ENCODE measurements at places on chromosomes 12 and 14. TPM values are rescaled to one million over a fixed set of nuclear protein-coding genes. Genes with fewer than 3 reads are reported as not detected.

- DNase-seq, result no peak
Observed at GRCh38 chr12:81081726-81082125, 3.8 kb downstream of the ACSS3 start.

FAM186B gene
- total RNA-seq, result under 0.01 TPM

EML5 gene
- 0.86 TPM for total RNA-seq

DNA sequence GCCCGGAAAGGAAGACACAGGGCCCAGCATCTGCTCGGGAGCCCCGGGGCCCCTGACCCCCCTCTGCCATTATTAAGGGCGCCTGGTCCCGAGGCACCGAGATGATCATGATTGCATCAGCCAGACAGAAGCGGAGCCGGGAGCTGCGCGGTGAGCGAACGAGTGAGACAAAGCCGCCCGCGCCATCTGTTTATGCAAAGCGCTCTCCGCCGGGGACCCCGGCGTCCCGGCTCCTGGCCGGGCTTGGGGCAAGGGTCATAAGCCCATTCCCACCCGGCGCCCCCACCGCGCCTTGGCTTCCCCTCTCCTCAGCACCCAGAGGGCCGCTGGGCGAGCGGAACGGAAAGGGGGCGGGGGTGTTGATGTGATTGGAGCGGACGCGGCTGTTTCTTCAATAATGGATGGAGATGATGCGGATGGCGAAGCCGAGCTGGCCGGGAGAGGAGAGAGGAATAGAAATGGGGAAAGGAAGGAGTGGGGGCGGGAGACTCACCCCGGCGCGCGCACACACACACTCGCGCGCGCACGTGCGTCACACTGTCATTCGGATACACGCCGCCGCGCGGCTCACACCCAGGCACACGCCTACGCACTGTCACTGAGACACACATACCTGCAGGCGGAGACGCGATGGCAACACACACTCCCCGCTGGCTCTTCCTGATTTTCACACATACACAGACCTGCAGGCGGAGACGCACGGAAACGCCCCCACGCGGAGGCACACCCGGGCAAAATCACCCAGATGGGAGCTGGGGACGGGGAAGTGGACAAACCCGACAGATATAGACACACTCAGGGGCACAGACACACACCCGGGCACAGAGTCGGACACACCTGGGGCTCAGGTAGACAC lies 10.7 kb downstream of the STAC3 start:
- DNase-seq, result peak; percentile 66

GRCh38 chr12:7269273-7269672 lies 34.6 kb upstream of the ACSM4 start:
- DNase-seq, result no peak

KLRF1 gene
- total RNA-seq, result 0.32 TPM

NUMB gene
- 35.4 TPM for total RNA-seq

GRCh38 chr12:79559591-79559990 lies 131.2 kb downstream of the PAWR start:
- DNase-seq, result no peak

DNA sequence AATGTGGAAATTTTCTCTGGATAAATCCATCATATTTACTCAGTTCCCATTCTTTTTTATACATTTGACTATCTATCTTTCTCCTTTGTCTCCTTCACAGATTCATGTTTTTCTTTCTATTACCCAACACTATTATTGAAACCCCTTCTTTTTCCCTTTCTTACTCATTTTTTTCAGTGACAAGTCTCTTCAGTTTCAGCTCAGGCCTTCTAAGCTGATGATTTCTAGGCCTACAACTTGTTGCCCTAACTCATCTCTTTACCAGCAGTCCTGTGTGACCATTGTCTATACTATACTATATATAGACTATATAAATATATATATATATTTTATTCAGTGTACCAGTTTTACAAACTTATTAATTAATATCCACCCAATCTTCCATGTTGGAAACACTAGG lies 31.8 kb downstream of the SLC16A7 start:
- no peak for DNase-seq

SGPP1 gene
- total RNA-seq, result 27.4 TPM

MYH7 gene
- total RNA-seq, result not detected

- peak; percentile 60 for DNase-seq
Observed at GRCh38 chr12:102567031-102567985, 86.9 kb upstream of the IGF1 start.

PRH1 gene
- 30.2 TPM for total RNA-seq

CLEC4E gene
- total RNA-seq, result not detected

DNA sequence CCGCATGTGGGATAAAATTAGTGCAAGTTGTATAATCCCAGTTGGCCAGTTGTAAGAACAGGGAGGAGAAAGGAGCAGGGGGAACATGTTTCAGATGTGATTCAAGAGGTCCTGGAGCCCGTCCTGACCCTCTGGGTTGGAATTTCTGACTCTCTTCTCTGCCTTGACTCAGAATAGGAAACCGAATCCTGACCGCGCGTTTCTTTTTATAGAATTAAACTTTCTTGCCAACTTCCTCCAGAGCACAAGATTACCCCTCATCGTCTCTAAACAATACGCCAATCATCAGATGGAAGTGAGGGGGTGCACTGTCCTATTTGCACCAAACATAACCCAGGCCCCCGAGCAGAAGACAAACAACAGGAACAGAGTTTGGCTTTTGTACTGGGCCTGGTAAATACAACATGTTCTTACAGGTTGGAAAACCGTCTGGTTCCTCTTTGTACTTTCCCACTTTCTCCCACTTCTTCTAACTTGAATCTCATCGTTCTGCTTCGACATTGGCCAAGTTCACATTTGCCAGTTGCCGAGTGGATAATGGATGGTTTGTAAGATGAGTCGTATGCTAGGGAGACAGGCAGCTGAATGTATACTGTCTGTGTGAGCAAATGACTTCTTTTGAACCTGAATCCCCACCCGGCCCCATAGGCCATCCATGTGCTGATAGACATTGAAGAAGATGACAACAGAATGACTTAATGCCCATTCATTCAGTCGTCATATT lies 42.6 kb upstream of the MED13L start:
- DNase-seq, result peak; percentile 80

- DNase-seq, result no peak
Observed at GRCh38 chr14:20546877-20547276, 14.0 kb downstream of the RNASE9 start.

GRCh38 chr14:72715850-72716228 lies 178.1 kb downstream of the DPF3 start:
- DNase-seq, result no peak

RDH11 gene
- 212 TPM for total RNA-seq

- DNase-seq, result peak; percentile 7
Observed at GRCh38 chr12:123671876-123672275, 963 bp downstream of the TCTN2 start.

DNA sequence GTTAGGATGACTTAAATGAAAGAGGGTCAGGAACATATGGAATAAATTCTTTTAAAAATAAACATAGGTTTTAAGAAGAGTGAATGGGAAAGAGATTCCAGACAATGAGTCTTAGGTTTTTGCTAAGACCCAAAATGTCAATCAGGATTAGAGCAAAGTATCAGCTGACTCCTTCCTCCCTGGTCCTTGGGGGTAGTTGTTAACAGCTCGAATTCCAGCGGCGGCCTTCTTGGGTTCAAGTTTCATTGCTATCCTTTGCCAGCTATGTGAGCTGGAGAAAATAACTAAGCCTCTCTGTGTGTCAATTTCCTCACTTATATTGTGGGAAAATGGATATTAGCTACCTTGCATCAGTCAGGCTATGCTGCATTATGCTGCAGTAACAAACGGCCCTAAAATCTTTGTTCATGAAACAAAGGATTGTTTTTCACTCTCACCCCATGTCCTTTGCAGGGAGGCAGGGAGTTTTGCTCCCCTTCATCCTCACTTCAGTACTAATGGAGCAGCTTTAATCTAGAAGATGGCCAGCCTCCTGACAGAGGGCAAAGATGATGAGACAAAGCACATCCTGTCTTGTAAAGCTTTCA lies 83.8 kb upstream of the RFLNA start:
- no peak for DNase-seq

EIF2S3B gene
- 9.5 TPM for total RNA-seq

DNA sequence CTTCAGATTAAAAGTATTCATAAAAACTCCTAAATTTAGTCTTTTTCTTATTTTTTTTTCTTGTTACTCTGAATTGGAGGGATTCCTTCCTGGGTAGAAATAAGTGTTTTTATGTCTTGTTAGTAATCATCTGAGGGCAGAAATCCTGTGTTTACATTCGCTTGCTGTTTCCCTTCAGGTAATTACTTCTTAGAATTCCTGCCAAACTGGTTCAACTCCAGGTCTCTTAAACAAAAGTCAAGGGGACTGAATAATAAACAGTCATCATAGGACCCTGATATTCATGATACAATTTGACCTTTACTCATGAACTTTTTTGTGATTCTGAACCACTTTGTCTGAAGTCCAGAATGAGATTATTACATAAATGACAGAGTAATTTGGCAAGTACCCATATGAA lies 843.9 kb downstream of the FLRT2 start:
- DNase-seq, result no peak

DNA sequence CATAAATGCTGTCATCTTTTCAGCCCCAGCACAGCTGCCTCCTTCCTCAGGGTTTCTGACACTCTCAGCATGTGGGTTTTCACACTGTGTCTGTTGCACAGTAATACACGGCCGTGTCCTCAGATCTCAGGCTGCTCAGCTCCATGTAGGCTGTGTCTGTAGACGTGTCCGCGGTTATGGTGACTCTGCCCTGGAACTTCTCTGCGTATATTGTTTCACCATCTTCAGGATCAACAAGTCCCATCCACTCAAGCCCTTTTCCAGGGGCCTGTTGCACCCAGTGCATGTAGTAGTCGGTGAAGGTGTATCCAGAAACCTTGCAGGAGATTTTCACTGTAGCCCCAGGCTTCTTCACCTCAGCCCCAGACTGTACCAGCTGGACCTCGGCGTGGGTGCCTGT lies 1210.6 kb downstream of the TMEM121 start:
- DNase-seq, result no peak

TAS2R9 gene
- total RNA-seq, result not detected

DNA sequence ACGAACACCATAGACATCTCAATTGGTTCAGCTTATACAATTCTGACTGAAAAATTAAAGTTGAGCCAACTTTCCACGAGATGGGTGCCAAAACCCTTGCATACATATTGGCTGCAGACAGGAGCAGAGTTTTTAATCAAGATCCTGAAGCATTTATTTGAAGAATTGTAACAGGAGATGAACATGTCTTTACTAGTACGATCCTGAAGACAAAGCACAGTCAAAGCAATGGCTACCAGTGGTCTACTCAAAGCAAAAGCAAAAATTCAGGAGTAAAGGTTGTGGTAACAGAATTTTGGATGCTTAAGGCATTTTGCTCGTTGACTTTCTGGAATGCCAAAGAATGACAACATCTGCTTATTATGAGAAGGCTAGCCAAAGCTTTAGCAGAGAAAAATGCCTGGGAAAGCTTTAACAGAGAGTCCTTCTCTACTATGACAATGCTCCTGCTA lies 20.7 kb downstream of the ZDHHC17 start:
- peak; percentile 70 for DNase-seq

GRCh38 chr12:54142114-54142475 lies 46.7 kb downstream of the SMUG1 start:
- DNase-seq, result peak; percentile 14

DNA sequence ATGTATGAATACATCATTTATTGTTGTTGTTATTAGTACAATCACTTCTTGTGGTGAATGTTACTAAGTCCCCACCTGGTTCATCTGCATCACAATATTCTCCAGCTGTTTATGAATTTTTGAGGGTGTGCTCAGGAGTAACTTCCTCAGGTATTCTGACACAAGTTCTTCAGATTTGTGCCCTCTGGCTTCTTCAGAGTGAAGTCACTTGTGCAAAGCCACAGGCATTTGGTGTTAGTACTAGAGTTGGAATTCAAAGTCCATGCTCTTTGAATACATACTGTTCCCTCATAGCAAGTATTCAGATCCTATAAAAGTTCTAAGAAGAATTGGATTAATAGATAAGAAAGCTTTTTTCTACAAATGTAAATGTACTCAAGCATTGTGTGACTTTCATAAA lies 150.3 kb upstream of the AVPR1A start:
- peak; percentile 22 for DNase-seq

DNA sequence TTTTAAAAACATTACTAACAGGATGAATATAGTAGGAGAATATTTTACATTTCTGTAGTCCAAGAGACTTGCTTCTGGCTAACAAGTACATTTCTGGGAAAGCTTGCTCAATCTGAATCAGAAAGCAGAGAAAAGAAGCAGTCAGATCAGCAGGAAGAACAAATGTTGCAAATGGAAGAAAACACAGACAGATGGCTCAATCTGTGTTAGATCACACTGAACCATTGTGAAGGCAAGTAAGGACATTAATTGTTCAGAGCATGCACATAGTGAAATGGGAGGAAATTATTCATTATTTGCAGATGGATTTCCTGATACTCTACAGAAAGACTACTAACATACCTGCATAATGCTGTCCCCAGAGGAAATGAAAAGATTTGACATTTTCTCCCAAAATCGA lies 65.2 kb upstream of the CNOT2 start:
- DNase-seq, result peak; percentile 5

CLEC9A gene
- total RNA-seq, result not detected

GRCh38 chr12:72365151-72365550 lies 93.0 kb downstream of the TRHDE start:
- DNase-seq, result no peak

- DNase-seq, result no peak
Observed at GRCh38 chr14:79136071-79137044, 966.2 kb downstream of the NRXN3 start.

DNA sequence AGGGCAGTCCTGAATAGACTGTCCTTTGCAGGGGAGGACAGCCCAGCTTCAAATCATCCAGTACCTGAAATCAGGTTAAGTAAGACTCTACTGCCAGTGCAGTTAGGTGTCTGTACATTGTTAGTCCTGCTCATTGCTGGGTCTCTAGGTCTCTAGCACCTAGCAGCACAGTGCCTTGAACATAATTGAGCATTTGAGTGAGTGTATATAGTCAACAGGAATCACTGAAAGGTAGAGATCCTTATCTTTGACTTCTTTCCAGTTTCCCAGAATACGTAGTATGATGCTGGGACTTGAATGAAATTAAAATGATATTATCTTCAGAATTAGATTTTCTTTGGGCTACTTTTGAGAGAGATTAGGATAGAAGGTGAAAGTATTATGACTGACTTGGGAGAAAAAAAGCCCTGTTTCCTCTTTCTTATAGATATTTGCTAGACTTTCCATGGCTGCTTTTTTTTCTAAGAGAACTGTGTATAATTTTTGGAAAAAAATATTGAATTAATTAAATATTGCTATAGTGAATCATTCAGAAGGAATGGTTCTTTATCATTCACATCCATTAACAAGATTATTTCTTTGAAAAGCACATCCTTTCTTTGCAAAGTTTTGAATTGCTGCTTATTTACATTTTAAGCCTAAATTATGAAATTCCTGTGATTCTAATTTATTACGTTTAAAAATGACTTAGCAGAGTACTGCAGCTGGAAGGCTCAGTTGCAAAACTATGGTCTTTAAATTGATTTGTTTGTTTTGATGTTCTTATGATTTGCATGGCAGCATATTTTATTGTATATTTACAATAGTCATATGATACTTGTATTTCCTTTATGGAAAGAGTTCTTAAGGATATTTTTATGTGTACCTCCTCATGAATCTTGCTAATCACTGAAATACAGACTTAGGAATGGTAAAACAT lies 51.6 kb downstream of the PPP4R4 start:
- peak; percentile 19 for DNase-seq

All from fibroblast of villous mesenchyme (primary cell).